ENCODE measurements at places on chromosomes 11 and 22.

GRCh38 chr22:30114361-30114760 lies 34.1 kb downstream of the HORMAD2 start:
- DNase-seq: no peak

DNA sequence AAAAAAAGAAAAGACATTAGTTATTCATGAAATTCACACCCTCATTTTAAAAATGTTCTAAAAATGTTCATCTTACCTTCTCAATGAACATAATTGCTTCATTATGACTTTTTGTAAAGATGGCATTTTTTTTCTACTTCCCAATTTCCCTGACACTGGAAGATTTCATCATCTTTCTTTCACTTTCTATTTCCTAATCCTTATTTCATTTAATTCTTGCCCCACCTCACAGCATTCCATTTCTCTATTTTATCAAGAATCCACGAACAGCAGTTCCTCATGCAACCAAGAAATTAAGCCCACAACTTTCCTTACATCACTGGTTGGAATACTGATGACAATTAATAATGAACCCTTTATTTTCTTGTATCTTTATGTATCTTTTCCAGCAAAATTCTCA lies 1.9 kb downstream of the PATL1 start:
- DNase-seq: no peak

GRCh38 chr11:77884186-77884828 lies 63.4 kb downstream of the AAMDC start:
- no peak for DNase-seq

DNA sequence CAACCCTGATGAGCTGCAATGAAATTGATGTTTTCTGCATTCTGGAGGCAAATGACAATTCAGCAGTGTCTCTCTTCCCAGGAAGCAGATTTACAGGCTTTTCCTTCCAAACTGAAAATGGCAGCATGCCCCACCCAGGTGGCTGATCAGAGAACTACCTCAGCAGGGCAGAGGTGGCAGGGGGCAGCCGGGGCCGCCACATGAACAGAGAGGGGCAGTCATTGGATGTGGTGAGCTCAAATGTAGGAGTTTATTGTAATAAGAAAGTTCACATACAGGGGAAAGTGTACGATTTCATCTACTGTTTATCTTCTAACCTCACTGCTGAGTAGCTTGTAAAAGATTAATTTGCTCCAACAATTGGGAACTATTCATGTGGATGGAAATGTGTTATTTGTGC lies 15.7 kb upstream of the PARVA start:
- no peak for DNase-seq

GRCh38 chr11:130087294-130087926 lies 17.7 kb downstream of the APLP2 start:
- DNase-seq: no peak

GRCh38 chr11:8093931-8094575 lies 13.0 kb downstream of the TUB start:
- DNase-seq: no peak

DNA sequence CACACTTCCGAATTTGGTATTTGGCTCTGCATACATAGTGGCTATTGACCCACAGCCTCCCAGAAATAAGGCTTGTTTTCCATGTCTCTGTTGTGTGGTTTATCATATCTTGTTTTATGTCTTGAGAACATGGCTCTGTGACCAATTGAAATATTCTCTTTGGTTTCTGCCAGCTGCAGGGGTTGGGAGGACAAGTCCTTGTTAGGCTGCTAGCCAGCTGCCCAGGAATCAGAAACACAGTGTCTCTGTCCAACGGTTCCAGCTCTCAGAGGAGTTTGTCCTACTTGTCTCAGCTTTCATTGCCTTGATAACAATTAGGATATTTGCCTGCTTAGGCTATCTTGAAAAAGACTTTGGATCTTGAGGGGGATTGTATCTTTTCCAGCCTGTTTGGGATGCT lies 6.0 kb upstream of the SLC7A4 start:
- DNase-seq: no peak

DNA sequence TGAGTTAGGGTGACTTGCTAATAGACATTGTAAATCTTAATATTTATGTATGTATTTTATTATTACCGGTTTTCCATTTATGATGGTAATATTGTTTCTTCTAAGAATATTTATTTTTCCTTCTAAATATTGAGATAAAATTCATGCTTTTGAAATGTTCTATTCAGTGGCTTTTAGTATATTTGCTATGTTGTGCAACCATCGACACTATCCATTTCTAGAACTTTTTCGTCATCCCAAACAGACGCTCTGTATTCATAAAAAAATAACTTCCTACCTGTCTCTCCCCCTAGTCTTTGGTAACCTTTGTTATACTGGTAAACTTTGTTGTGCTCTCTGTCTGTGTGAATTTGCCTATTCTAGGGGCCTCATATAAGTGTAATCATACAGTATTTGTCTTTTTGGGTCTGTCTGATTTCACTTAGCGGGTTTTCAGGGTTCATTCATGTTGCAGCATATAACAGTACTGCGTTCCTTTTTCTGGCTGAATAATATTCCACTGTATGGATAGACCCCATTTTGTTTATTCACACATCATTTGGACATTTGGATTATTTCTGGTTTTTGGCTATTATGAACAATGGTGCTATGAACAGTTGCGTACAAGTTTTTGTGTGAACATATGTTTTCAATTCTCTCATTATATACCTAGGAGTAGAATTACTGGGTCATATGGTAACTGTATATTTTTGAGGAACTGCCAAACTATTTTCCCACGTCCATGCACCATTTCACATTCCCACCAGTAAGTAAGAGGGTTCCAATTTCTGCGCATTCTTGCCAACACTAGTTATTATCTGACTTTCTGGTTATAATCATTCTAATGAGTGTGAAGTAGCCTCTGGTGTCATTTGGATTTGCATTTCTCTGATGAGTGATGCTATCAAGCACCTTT lies 15.9 kb downstream of the NEAT1 start:
- no peak for DNase-seq

- DNase-seq: no peak
Observed at GRCh38 chr11:71093783-71094182, 158.6 kb downstream of the SHANK2 start.

- no peak for DNase-seq
Observed at GRCh38 chr11:124742555-124742954, 2.8 kb downstream of the NRGN start.

GRCh38 chr11:12741671-12742216 lies 67.5 kb downstream of the TEAD1 start:
- DNase-seq: no peak

GRCh38 chr11:69092263-69092662 lies 43.5 kb downstream of the TPCN2 start:
- no peak for DNase-seq

DNA sequence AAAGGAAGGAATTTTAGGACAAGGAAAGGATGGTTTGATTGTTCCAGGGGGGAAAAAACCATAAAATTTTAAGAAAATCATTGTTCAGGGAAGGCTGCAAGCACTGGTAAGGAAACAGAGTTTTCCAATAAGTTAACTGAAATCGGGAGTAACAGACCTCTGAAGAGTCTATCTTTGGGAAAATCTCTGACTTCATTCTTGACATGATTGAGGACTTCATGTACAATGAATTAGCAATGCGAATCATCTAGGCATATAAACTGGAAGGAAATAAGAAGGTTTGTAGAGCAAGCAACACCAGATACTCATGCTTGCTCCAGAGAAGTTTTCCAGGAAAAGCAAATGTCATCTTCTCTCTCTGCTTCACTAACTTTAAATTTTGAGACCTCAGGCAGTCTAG lies 18.5 kb downstream of the APLP2 start:
- DNase-seq: no peak

- DNase-seq: no peak
Observed at GRCh38 chr22:32693102-32693501, 108.4 kb upstream of the TIMP3 start.
